ENCODE measurements at places on chromosomes 1 and 21.

- DNase-seq, result peak; percentile 53
Observed at GRCh38 chr1:162070094-162070748, 730 bp downstream of the NOS1AP start.

DNA sequence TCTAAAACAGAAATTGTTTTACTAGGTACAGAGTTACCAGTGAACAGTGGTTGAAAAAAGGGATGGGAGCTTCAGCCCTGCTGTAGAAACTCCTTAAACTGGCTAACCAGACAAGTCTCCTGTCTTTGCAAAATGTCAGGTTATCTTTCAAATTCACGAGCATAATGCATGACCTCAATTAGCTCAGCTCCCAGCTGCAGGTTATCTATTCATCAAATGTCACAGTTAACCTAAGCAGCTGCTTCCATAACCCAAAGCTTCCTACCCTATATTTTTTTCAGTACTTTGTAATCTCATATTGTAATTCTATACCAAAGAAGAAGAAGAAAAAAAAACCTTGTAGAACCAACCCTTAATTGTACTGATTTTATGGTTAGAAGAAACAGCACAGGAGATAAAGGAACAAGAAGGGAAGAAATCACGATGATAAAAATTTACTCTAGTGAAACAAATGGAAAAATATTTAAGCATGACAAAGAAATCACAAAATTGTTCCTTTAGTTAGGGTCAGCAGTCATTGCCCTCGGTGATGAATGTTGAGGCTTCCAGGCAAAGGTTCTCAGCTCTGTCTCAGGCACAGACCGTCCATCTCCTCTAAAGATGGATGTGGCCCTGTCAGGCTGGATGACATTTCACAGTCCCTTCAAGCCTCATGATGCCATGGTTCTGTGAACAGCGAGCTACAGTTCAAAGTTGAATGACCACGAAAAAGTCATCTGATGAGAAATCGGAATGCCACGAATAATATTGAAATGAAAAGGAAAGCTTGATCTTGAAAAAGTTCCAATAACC lies 95.9 kb downstream of the PLD5 start:
- DNase-seq, result no peak

DNA sequence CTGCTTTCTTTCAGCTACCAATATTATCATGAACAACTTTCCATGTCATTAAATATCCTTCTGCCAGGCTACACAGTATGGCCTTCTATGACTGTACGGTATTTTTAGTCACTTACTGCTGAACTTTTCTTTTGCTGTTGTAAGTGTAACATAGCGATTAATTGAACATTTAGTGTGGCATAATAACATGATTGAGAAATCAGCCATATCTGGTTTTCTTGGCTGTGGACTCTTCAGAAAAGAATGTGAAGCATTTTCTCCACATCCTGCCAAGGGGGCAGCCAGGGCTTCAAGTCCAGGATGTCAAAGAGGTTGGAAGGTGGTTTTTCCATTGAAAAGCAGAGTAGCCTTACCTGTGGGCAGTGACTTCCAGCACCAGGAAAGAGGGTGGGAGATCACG lies 8.8 kb upstream of the AHCYL1 start:
- no peak for DNase-seq

DNA sequence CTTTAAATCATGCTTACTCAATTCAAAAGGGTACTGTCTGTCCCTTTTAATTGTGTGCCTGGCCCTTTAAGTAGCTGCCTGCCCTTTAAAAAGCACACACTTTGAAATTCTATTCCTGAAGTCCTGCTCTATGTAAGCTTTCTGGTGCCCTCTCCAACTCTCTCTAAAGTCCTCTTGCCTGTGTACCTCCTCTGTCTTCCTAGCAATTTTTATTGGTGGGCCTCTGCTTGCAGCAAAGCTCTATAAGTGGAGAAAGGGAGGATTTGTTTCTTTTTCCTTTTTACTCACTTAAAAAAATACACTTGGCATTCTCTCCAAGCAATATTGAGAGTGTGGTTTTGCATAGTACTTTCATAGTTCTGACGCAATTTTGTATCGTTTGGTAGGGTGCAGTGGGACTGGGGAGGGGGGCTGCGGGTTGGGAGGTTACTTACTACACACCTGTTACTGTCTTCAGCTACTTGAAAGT lies 135.4 kb downstream of the LMO4 start:
- DNase-seq, result no peak

DNA sequence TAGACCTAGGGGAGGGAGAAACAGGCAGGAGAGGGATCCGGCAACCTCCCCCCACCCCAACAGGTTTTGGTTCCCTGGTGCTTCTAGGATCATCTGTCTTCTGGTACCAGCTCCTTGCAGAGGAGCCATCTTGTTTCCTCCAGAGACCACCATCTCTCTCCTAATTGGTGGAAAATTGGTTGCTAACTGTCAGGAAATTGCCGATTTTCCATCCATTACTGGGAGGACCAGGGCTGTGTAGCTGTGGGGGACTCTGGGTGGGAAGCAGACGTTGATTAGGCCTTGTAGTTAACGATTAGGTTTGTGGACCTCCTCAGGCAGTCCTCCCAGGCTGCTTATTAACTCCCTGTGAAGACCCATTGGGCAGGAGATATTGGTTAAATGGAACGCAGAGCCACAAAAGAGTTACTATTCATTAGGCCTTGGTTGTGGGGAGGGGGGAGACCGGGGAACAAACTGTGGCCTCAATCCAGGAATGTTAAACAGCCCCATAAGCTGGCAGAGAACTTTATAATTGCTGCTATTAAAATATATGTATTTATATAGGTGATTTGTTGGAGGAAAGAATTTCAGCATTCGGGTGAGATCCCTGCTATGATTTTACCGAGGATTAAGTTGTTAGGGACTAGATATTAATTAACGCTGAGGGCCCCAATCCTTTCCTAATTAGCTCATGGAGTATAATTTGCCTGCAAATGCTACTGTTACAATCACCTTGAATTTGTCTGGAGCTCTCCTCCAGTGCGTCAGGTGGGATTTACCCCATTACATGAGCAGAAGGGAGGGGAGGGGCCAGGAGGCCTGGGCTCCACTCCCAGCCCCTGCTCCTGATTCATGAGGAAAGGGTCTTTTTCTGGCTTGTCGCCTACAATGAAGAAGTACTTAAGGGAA lies 61.2 kb upstream of the TRABD2B start:
- no peak for DNase-seq

DNA sequence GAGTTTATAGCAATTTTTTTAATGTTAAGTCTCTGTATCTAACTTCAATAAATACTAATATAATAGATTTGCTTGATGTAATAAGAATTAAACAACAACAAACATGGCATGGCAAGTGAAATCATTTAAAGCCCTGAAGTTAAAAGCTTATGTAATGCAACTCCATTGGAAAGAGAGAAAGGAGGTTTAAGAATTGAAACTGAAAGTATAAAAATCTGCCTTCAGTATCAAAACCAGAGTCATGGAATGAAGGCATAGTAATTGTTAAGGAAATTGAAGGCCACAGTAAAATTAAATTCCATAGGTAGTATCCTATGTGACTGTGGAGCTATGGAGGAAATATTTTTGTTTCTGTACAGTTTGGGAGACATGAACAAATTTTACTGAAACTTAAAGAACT lies 55.1 kb downstream of the PRDX6 start:
- no peak for DNase-seq

GRCh38 chr1:47901001-47901575 lies 96.1 kb downstream of the TRABD2B start:
- DNase-seq, result no peak

GRCh38 chr1:175875556-175875955 lies 132.2 kb upstream of the TNR start:
- DNase-seq, result no peak

DNA sequence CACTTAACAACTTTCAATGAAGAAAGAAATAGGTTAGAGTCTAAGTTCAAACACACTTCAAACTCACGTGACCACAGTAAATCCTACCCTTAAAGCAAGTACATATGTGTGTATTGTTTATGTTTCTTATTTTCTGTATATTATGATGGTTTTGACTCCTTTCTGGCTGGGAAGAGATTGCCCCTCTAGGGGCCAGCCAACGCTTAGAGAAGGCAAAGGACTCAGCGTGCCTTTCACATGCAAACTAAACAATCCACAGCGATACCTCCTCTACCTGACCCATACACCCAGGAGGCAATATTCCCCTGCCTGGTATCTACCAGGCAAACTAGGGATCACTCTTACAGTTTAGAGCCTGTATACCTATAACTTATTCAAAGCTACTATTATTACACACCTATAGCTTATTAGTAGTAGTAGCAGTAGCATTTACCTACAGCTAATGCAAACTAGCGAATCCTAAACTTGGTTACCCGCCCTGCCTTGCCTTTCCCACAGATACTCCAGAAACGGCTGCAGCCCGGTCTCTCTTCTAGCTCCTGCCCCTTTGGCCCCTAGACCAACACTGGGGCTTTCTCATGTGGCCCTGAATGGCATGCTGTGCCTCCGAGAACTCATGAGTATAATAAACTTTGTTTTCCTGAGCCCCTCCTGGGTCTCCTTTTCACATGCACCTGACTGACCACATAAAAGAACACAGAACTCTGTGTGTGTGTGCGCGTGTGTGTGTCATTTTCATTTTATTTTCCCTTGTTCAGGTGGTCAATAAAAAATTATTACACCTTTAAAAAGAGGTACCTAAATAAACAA lies 14.0 kb downstream of the NRIP1 start:
- DNase-seq, result no peak

DNA sequence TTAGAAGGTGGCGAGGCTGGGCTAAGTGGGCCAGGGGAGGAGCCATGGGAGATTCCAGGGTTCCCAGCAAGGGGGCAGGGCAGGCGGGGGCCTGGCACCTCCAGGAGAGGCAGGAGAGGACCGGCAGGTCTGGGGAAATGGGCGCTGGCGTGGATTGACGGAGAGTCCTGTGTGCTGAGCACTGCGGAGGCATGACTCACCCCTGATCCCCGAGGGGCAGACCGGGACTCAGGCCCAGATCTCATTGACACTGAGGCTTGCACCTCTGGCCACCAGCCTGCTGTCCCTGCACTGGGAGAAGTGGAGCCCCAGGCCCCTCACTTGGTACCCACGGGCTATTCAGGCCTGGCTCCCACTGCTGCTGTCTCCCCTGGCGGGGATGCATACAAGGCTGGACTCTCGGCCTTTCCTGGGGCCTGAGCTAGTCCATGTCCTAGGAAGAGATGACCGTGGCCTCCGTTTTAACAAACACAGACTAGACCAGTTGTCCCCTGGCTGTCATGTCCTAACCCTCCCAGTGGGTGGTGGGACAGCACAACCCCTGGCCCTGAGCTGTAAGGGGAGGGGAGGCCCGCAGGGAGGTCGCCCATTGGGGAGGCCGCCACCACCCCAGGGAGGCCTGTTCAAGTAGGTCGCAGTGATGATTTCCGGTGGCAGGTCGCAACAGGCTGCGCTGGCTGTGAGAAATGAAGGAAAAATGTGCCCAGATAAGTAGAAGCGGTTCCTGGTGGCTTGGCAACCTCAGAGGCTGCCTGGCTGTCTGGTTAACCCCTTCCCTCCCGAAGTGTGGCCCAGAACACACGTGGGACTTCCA lies 39.7 kb downstream of the RIPK4 start:
- peak; percentile 48 for DNase-seq

GRCh38 chr1:4660917-4661594 lies 6.6 kb downstream of the AJAP1 start:
- DNase-seq, result no peak

- DNase-seq, result no peak
Observed at GRCh38 chr1:8023995-8024313, 2.2 kb downstream of the ERRFI1 start.

DNA sequence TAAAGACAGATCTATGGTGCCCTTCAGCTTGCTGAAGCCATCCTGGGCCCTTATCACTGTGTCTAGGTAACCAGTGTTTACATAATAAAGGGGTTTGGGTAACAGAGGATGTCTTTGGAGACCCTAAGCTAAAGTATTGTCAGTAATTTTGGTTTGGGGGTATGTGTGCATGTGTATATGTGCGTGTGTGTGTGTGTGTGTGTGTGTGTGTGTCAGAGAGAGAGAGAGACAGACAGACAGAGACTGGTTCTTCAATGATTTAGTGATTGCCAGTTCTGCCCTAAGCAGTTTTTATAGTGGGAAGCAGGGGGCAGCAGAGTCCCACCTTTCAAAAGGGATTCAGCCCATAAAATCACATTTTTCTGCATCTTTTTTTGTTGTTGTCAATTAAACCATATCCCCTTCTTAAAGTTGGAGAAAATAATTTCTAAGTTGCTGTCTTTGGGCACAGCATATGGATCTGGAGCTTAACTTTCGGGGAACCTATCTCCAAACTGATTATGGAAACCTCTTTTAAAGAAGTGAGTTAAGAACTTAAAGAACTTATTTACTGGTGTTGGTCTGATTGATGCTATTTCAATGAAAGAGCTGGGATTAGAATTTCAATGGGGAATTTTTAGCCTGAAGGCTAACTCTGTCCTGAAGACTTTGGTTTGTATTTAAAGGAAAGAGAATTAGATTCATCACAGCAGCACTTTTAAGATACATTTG lies 51.1 kb downstream of the ZNF326 start:
- no peak for DNase-seq

- no peak for DNase-seq
Observed at GRCh38 chr21:35475009-35475408, 425.9 kb upstream of the RUNX1 start.

- no peak for DNase-seq
Observed at GRCh38 chr1:57340334-57341070, 83.4 kb downstream of the DAB1 start.

- DNase-seq, result no peak
Observed at GRCh38 chr1:224519874-224520273, 85.3 kb upstream of the WDR26 start.

DNA sequence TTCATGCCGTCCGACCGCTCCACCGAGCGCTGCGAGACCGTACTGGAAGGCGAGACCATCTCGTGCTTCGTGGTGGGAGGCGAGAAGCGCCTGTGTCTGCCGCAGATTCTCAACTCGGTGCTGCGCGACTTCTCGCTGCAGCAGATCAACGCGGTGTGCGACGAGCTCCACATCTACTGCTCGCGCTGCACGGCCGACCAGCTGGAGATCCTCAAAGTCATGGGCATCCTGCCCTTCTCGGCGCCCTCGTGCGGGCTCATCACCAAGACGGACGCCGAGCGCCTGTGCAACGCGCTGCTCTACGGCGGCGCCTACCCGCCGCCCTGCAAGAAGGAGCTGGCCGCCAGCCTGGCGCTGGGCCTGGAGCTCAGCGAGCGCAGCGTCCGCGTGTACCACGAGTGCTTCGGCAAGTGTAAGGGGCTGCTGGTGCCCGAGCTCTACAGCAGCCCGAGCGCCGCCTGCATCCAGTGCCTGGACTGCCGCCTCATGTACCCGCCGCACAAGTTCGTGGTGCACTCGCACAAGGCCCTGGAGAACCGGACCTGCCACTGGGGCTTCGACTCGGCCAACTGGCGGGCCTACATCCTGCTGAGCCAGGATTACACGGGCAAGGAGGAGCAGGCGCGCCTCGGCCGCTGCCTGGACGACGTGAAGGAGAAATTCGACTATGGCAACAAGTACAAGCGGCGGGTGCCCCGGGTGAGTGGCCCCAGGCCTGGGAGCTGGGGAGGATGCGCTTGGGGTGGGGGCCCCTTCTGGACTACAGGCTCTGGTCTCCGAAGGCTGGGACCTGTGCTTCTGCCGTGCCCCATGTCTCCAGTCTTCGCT lies 1.1 kb downstream of the SKI start:
- peak; percentile 74 for DNase-seq

GRCh38 chr1:226551299-226551698 lies 2.7 kb downstream of the STUM start:
- DNase-seq, result peak; percentile 57

All from body of pancreas (tissue), 4 donors.